ENCODE measurements at places on chromosomes 2 and 18. TPM values are rescaled to one million over a fixed set of nuclear protein-coding genes. Genes with fewer than 3 reads are reported as not detected.

Gene FAM228A
- 0.55 TPM for total RNA-seq

Gene HRH4
- not detected for total RNA-seq

Gene FAM161A
- total RNA-seq: 1.8 TPM

Gene DLX1
- not detected for total RNA-seq

DNA sequence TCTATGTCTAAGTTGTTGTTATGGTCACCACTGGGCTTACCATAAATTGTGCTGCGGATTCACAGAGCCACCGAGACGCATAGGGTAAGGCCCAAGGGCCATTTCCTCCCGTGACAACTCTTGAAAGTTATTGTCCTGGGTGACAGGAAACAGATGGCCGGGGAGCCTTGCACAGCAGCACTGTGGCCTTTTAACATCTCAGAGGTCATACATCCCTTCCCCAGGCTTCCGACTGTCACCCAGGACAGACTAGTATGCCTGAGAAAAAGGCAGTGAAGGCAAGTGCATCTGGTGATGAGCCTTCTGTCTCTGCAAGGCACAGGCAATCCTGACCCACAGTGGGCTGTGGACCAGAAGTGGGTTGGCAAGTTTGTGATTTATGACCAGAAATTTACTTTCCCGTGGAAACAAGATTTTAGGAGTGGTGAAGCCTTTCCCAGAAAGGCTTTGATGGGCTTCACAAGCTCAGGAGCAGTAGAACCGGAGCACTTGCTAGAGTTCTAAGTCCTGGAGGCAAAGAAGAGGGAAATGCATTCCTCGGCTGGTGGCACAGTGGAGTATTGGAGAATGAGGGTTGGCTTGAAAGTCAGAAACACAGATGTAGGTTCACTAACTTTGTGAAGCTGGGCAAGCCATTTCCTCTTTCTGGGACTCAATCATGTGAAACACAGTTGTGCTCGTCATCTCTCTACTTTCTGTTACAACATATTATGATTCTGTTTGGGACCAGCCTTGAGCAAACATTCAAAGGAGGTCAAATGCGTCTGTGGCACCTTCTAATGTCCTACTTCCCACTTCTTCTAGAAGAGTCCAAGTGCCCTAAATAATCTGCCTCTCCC, 2.0 kb upstream of the CAPN14 start:
- DNase-seq: no peak

DNA sequence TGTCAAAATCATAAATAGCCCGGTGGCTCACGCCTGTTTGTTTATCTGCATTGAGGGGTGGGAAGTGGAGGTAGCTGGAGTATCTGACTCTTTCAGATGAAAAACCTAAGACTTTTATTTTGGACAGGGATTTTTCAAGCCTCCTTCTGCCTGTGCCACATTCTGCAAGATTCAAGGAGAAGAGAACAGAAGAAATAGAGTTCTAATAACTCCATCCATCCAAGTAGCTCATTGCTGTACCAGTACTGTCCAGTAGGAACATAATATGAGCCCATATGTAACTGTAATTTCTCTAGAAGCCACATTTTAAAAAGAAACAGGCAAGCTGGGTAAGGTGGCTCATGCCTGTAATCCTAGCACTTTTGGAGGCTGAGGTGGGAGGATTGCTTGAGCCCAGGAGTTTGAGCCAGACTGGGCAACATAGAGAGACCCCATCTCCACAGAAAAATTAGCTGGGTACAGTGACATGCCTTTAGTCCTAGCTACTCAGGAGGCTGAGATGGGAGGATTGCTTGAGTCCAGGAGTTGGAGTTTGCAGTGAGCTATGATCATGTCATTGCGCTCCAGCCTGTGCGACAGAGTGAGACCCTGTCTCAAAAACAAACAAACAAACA, 35.4 kb upstream of the NT5DC4 start:
- no peak for DNase-seq

GRCh38 chr2:98565941-98566340, 42.4 kb downstream of the COA5 start:
- no peak for DNase-seq

DNA sequence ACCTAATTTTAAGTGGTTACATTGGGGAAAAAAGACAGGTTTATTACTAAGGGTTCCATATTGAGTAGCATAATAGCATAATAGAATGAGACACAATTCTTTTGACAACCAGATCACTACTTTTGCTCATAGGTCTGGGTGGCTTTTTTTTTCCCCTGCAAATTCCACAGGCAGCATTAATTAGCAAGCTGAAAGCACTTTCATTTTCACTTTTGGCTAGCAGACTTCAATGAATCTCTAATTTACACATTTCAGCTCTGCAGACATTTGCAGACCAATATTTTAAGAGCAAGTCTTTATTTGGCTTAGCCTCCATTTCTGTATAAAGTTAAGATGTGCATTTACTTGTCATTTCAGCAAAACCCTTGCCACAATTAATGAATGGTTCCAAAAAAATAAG, 185.5 kb downstream of the NOL4 start:
- no peak for DNase-seq

DNA sequence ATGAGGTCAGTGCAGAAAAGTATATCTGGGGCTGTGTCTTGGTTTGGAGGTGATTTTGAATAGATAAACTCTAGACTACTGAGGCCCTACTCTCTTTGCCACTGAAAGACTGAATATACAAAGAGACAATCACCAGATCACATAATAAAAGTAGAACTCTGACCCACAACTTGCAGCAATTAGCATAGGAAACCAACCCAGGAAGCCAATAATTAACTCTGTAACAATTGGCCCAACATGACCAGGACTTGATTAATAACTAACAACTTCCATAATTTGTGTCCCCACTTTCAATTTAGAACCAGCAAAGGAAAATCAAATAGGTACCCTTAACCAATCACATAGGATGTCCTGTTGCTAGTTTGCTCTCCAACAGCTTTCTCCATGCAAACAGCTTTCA, 1104.9 kb upstream of the CELF4 start:
- no peak for DNase-seq

DNA sequence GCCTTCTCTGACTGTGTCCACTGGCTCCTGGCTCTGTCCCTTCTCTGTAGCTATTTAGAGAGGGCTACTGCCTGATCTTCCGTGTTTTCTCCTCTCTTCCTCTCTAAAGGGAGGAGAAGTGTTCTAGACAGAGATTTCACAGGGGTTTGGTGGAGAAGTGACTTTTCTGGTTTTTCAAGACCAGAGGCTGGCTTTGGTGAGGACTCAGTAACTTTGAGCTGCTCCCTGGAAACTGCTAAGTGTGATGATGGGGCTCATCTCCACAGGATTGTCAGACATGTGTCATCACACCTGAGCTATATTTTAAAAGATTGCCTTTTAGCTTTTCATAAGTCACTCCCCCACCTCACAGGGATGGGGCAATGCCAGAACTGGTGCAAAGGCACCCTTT, 6.2 kb downstream of the MAL start:
- DNase-seq: no peak

DNA sequence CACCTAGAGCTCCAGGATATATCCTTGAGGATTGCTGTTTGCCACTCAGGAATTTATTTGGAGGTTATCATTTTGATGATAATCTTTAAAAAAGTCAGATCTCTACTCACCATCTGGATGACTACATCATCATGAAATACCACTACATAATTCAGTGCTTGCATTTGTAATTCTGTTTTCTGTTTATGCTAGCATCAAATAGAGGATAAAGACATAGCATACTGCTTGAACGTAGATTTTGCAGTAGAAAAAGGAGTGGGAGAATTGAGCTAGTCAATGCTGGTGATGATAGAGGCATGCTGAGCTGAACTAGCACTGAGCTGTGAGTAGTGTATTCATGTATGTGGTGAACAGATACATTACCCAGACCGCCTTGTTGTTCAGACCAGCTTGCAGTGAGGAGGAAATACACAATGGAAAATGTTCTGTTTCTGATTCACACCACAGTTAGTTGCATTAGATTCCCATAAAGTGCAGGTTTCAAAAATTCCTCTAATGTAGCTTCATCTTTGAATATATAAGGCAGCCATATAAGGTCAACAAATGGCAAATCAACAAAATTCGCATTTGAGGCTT, 68.8 kb upstream of the CDC42EP3 start:
- DNase-seq: no peak

- peak; percentile 56 for DNase-seq
Observed at GRCh38 chr2:121527009-121527682, 3.5 kb upstream of the RNU4ATAC start.

DNA sequence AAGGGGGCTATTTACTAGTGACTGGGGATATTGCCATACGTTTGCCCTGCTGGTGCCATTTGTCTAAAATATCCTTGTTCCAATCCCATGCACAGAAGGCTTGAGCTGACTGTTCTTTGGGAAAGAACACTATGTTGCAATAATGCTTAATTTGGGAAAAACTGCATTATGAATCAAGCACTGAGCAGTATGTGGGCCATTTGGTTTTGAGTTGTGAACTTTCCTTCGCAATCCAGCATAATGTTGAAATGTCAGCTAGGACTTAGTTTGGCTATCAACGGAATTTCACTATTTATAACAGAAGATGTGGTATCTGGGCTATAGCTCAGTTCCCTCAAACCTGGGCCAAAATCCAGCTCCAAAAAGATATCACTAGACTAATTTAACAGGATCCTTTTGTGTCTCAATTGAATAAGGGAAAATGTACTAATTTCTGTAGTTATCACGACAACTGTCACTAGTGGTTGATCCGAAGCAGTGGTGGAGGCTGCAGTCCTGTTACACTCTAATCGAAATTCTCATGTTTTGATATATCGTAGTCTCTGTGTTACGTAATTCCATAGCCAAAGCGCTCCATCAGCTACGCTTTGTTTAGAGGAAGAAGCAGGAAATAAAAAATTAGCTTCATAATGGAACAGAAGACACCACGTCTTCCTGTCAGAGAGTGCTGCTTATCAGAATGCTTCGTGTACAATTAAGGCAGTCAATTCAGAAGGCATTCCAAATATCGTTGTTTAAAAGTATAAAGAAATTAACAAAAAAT, 686.8 kb upstream of the SALL3 start:
- no peak for DNase-seq

DNA sequence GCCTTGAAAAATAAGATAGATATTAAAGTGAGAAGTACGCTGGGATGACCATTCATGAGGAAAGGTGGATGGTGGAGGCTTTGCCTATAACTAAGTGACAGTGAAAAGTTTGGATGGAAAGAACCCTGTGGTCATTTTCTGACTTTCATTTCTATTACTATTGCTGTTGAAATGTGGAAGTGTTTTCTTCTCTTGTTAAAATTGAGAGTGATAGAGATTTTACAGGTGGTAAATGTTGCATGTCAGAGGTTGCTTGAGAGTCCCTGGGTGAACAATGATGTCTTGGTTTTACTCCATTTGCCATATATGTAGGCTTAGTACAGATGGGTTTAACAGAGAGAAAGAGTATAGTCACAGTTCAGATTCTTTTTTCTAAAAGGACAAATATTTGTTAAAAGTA, 18.4 kb downstream of the NCOA1 start:
- no peak for DNase-seq

- peak; percentile 61 for DNase-seq
Observed at GRCh38 chr2:127067620-127068350, 39.2 kb downstream of the BIN1 start.

- no peak for DNase-seq
Observed at GRCh38 chr2:9797086-9797485, 46.2 kb upstream of the TAF1B start.

GRCh38 chr18:75830828-75831227, 403.3 kb upstream of the SMIM21 start:
- DNase-seq: no peak

DNA sequence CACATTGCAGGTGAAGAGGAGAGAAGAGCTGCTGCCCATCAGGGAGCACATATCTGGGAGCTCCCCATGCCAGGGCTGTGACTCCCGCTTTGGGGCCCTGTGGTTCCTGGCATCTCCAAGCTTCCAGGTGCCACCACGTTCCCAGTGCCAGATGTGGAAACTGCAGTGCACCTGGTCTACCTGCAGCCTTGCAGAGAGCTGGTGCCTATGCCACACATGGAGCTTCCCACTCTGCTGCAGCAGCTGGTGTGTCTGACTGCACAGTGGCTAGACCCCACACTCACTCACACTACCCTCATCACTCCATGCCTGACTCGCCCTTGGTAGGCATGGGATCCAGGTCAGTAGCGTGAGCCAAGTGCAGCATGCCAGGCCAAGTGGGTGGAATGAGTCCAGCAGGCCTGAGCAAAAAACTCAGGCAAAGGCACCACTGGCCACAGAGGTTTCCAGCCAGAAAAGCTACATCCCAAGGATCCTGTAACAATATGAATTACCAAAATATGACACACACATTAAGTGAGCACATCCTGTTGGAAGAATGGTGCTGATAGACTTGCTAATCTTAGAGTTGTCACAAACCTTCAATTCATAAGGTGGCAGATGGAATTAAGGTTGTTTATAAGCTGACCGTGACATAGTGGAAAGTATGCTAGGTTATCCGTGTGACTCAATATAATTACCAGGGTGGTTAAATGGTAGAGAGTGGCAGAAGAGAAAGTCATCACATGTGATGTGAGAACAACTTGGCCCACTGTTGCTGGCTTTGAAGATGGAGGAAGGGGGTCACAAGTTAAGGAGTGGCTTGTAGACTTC, 150.9 kb downstream of the EHBP1 start:
- DNase-seq: no peak

- DNase-seq: no peak
Observed at GRCh38 chr18:35889677-35890076, 82.8 kb upstream of the RMP24 start.

GRCh38 chr2:133755480-133756300, 187.4 kb upstream of the NCKAP5 start:
- no peak for DNase-seq

- no peak for DNase-seq
Observed at GRCh38 chr2:239462671-239463506, 62.1 kb upstream of the HDAC4 start.

GRCh38 chr2:60549238-60549927, 4.1 kb downstream of the BCL11A start:
- DNase-seq: peak; percentile 34

- DNase-seq: no peak
Observed at GRCh38 chr2:203580844-203581243, 45.7 kb upstream of the RAPH1 start.

DNA sequence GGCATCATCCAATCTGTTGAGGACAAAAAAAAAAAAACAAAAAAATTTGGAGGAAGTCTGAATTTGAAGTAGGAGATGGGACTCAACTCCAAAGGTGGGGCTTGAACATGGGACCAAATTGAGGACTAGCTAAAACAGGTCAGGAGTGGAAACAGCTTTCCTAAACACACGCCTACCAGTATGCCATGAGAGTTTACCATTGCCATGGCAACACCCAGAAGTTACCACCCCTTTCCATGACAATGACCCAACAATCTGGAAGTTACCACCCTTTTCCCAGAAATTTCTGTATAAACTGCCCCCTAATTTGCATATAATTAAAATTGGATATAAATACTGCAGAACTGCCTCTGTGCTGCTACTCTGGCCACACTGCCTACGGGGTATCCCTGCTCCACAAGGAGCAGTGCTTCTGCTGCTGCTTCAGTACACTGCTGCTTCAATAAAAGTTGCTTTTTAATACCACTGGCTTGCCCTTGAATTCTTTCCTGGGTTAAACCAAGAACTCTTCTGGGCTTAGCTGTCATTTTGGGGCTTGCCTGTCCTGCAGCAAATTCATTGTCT, 73.3 kb upstream of the FSIP2 start:
- no peak for DNase-seq

DNA sequence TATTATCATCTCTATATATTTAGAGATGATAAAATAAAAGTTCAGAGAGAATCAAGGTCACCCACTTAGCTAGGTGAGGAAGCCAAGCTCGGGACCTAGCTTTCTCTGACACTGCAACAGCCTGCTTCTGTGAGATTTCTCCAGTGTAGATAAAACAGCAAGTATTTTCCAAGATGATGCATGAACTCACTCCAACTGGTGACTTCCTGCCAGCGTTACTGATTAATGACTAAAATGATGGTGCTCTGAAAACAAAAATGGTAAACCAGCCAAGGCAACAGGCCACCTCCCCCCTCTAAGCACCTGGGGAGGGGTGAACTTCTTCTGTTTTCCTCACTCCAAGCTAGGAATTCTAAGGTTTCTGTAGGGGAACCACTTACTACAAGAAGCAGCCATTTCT, 510.2 kb upstream of the ID2 start:
- DNase-seq: no peak
